Naive thymus-derived CD4-positive, alpha-beta T cell (primary cell): ENCODE measurements at places on chromosomes 12 and 14. TPM values are rescaled to one million over a fixed set of nuclear protein-coding genes. Genes with fewer than 3 reads are reported as not detected.

The GARIN6 gene
- total RNA-seq = not detected in 2 replicates

The LRRC10 gene
- total RNA-seq = not detected in 2 replicates

The KRT77 gene
- not detected for total RNA-seq

The IL25 gene
- not detected for total RNA-seq

The LPAR5 gene
- total RNA-seq = 3.3 TPM

The SETD3 gene
- total RNA-seq = 50.4 and 53.0 TPM in 2 replicates

The DIO3 gene
- total RNA-seq = not detected in 2 replicates

DNA sequence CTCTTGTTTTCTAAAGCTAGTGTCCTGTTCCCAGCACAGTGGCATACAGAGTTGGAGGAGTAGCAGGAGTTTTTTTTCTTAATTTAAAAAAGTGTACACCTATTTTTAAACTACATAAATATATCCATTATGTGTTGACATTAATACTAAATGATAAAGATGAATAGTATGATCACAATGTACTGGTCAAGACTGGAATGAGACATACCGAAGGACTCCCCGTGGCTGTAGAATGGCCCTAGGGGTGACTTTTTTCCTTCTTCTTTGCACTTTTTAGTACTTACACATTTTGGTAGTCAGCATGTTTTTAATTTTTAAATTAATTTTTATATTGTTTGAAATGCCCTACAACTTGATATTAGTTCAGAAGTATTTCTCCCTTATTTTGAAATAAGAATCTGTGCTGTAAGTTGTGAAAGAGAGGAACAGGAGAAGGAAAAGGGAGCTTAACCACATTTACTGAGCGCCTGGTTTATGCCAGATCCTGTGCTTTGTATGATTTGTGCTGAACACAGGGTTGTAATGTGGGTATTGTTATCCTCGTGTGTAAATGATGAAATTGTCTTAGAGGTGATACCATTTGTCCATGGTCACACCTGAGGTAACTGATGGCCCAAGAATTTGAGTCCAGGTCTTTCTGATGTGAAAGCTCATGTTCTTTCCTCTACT lies 136.5 kb downstream of the TGFB3 start:
- no peak for DNase-seq

GRCh38 chr14:53327716-53328115 lies 174.6 kb upstream of the DDHD1 start:
- DNase-seq = no peak

GRCh38 chr12:106187155-106187789 lies 48.5 kb upstream of the NUAK1 start:
- no peak for DNase-seq

DNA sequence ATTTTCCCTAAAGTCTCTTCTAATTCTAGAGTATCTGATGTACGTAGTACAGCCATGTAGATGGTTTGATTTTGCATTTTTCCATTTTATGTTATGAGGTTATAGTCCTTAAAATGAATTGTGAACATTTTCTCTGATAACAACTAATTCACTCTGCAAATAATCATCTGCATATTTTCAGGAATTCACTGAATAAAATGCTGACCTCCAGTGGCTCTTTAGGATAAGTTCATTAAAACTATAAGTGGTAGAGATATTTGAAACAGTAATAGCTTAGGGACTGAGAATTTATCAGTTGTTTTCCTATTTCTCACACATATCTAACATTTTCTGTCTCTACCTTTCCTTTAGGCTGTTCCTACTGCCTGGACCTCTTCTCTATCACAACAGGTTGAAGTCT lies 4.4 kb downstream of the MSRB3 start:
- DNase-seq = no peak

DNA sequence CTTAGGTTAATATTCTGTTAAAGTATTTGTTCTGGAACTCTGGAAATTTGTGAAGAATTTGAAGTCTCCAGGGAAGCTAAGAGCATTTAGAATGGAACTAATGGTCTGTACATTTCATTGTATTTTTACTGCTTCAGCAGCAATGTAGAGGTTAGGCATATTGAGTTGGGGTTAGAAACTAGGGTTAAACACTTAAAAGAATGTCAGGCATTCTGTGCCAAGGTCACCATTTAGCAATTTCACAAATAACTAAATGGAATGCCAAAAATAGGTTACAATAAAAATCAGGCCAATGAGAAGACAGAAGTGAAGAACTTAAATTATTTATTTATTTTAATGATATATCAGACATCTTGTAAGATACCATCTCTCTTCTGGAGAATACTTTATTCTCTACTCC lies 210.8 kb downstream of the C12orf50 start:
- DNase-seq = no peak

GRCh38 chr12:120542166-120542565 lies 8.0 kb downstream of the RNF10 start:
- DNase-seq = no peak

- DNase-seq = no peak
Observed at GRCh38 chr12:29752121-29752520, 31.6 kb downstream of the TMTC1 start.

DNA sequence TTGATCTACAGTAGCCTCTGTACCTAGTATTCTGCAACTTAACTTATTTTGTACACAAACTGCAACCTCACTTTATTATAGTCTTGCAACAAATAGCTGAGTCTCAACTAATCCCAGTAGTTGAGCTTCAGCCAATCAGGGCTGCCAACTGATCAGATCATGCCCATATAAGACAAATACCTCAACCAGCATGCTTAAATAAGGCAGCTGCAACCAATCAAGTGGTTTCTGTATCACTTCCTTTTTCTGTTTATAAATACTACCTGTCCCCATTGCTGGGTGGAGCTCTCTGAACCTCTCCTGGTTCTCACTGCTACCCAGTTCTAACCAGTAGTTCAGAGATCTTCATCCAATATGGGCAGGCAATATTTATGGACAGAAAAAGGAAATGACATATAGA lies 248.5 kb upstream of the FBXO33 start:
- no peak for DNase-seq

DNA sequence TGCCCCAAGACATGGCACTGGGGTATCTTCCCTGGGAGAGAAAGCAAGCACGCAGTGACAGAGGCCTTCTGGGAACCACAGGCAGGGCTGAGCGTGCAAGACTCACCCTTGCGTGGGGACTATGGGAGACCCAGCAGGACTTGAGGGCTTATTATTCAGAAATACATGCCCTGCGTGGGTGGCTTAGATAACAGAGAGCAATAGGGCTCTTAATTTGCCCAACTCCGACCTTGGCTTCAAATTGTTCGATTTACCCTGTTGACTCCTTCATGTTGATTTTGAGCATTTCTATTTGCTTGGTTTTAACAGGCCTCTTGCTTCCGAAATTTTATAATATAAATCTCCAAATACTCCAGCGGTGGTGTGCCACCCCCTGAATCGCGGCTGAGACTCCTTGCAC lies 5.1 kb upstream of the SERPINA1 start:
- DNase-seq = no peak

DNA sequence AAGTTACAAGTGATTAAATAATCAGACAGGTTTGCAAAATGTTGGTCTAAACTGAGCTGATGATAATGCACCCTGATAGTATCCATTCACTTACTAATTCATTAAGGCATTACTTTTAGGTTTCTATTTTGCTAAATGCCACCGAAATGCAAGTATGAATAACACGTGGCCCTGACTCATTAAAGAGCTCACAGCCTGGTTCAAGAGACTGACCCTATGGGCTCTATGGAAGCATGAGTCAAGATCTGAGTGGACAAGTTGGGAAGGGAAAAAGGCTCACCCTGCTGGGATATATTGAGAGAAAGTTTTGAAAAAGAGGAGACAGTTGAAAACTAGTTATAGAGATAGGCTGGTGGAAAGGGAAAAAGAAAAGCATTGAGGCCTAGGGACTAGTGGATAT lies 14.8 kb upstream of the LRRC9 start:
- no peak for DNase-seq

DNA sequence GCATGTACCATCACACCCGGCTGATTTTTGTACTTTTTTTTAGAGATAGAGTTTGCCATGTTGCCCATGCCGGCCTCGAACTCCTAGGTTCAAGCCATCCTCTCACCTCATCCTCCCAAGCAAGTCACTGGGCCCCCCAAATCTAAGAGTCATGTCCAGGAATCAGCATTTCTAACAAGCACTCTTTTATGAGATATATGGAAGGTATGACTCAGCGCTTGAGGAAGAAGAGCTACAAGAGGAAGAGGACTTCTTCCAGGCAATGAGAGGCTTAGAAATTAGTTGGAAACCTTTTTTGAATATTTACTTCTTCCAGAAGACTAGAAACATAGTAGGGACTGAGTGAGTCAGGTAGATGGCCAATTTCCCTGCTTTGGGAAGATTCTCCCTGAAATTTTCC lies 114.5 kb downstream of the HMGA2 start:
- DNase-seq = no peak

GRCh38 chr12:74985293-74985985 lies 224.2 kb downstream of the KCNC2 start:
- DNase-seq = no peak

- DNase-seq = no peak
Observed at GRCh38 chr14:53060046-53060445, 93.1 kb downstream of the DDHD1 start.

DNA sequence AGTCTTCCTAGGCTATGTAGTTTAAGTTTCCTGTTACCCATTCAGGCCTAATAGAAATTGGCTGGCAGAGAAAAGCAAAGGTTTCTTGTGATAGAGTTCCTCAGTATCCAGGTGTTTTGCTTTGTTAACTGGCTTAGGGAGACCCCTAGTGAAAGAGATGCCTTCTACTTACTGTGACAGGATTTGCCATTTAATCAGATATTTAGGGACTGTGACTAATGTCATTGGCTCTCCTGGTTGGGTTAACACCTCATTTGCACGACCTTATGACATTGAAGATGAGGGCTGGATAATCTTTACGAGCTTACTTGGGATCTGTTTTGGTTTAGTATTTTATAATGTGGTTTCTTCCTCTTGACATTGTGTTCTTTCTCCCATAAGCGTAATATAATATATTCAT lies 5.8 kb downstream of the MON2 start:
- no peak for DNase-seq

DNA sequence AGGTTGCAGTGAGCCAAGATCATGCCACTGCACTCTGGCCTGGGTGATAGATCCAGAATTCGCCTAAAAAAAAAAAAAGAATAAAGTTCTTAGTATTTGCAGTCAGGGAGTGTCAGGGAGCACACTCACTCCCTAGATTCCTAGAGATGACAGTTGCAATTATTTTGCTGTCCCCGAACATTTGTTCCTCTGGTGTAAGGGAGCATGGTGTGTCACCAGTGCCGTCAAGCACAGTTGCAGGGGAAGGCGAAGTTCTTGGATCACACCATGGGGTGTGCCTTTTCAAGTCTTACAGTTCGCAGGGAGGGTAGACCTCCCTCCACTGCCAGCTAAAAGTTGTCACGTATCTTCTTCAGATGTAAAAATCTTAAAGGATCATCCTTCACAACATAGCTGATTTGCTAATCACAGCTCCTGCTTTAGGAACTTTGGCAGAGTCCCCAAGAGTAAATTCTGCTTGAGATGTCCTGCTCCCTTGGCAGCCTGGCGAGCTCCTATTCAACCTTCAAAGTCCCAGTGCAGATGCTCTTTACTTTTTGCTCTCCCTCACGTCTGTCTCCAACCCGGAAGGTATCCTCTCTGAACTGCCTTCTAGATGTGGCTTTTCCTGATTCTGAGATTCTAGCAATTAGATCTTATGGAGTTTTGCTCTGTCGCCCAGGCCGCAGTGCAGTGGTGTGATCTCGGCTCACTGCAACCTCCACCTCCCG lies 11.3 kb downstream of the ACACB start:
- DNase-seq = no peak

DNA sequence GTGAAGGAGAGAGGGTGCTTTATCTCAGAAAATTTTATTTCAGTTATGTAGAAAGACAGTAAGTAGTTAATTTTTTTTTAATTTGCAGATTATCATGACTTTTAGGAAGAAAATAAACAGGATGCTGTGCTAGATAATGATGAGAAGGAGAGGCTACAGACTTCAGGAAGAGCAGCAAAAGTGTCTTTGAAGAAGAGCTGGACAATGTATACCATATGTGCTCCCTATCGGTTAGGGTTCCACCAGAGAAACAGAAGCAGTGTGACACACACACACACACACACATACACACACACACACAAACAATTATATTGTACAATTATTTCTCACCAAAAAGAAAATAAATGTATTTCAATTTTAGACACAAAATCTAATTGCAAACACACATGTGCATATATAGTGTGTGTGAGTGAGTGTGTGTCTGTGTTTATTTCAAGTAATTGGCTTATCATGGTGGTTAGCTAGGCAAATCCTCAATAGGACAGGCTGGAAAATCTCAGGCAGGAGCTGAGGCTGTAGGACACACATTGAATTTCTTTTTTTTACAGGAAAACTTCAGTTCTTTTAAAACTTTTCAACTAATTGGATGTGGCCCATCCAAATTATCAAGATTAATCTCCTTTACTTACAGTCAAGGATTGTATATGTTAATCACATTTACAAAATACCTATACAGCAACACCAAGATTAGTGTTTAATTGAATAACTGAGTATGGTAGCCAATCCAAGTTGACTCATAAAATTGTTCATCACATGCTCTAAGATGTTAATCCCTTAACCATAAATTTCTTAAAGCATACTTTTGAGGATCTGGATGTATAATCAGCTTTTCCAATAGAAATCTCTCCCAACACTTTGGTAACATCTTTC lies 235.8 kb upstream of the DCN start:
- DNase-seq = no peak

DNA sequence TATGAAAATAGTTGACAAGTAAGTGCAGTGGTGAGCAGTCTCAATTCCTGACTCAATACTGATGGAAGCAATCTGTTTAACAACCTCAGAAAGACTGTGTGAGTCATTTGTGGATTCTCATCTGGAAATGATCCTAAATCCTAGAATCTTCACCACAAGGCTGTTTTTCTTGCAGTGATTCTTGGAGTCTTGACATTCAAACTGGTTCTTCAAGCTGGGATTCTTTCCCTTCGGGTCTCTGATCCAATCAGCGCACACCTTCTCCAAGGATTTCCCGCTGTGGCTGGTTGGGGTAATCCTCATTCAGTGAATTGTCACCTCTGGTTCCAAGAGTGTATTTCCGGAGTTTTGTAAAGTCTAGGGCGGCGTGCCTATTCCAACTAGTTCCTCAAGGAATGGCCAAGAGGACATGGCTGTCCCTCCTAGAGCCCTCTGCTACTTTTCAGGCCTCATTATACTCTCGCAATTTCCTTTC lies 37.7 kb upstream of the FOXJ2 start:
- DNase-seq = no peak

GRCh38 chr14:91375720-91376452 lies 41.7 kb downstream of the CCDC88C start:
- DNase-seq = no peak

DNA sequence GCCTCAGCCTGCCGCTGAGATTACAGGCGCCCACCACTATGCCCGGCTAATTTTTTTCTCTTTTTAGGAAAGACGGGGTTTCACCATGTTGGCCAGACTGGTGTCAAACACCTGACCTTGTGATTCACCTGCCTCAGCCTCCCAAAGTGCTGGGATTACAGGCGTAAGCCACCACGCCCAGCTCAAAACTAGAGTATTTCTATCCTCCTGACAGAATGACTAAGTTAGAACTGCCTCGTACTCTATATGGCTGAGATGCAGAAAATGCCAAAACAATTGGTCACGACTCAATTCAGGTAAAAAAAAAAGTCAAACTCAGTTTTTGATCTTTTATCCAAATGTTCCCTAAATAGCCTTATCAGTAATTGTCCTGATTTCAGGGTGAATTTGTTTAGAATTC lies 11.1 kb downstream of the AKAP5 start:
- DNase-seq = no peak
